ENCODE measurements at places on chromosomes 5 and 9.

DNA sequence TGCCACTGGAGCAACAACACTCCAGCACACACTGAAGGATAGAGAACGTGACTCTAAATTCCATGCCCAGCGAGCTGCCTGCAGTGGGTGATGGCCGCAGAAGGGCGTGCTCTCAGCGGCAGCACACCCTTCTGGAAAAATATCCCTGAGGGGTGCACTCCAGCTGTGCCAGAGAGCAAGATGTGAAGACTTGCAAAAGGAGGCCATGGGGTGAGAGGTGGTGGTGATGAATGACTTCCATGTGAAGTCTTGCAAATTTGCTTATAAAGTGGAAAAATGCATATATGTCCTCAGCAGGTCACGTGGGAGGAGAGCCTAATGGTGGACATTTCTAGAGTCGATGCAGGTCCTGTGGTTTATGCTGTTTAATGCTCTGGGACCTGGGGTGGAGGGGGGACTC lies 39.8 kb upstream of the COL5A1 start:
- DNase-seq: no peak

GRCh38 chr5:89236900-89237299 lies 353.9 kb upstream of the MEF2C start:
- DNase-seq: no peak

- no peak for DNase-seq
Measured at GRCh38 chr9:37381094-37381741, 41.3 kb upstream of the GRHPR start.

DNA sequence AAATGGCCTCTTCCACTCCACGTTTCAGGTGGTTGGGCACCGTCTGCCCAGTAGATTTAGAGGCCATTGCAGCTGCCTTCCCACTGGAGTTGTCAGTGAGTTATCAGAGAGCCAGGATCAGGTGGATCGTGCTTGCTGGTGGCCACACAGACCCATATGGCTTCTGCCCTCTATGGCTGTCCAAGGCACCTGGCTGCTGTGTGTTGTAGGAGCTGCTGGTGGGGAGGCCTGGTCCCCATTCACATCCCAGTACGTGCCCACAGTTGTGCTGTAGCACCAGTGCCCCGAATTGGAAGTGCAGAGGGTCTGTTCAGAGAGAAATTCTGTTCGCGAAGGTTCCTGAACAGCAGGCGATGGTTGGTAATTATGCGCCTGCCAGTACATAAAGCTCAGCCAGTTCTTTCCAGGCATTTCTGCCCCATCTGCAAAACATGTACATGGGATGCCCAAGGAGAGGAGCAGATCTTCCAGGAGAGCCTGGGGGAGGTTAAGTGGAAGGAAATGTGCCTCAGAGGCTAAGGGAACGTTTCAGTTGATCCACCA lies 41.1 kb downstream of the UBE2QL1 start:
- DNase-seq: no peak

GRCh38 chr9:4750023-4750673 lies 9.1 kb upstream of the AK3 start:
- no peak for DNase-seq

GRCh38 chr5:36889264-36889663 lies 12.7 kb downstream of the NIPBL start:
- DNase-seq: no peak

DNA sequence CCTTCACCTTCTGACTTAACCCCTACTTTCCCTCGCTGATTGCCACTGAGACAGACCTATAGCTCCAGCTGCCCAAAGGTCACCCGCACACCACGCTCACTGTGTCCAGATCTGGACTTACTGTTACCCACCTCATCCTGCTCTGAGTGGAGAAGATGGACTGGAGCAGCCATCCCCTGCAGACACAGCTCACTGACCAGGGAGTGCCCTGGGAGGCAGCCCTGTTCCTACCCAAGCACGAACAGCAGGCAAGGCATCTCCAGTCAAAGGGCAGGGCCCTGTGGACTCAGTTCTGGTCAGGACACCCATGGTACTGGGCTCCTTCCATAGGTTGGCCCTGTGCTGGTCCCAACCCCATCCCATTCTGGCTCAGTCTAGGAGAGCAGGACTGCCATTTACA lies 9.5 kb upstream of the BARX1 start:
- DNase-seq: no peak

GRCh38 chr5:173187054-173187743 lies 42.9 kb downstream of the BNIP1 start:
- DNase-seq: no peak

- no peak for DNase-seq
Measured at GRCh38 chr5:38795986-38796741, 49.6 kb upstream of the OSMR start.

GRCh38 chr9:76637416-76637815 lies 126.8 kb upstream of the PCA3 start:
- no peak for DNase-seq

GRCh38 chr5:172943906-172944305 lies 15.3 kb upstream of the RPL26L1 start:
- DNase-seq: no peak

- no peak for DNase-seq
Measured at GRCh38 chr5:54415147-54415546, 40.4 kb upstream of the HSPB3 start.

DNA sequence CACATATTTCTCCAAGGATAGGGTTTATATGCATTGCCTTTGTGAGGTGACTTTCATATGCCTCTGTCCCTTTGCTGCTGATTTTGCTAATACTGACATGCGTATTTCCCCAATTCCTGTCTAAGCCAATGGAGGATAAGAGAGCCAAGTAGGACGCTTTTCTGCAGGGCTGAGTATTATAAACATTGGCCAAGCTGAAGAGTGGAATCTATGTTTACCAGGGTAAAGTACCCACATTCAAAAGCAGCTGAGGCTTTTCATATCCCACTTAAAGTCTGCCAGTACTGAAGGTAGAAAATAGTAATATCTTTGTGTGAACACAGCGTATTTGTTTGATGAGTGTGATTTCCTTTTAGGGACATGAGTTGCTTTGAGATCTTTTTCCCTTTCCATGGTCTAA lies 128.8 kb upstream of the GPR151 start:
- DNase-seq: no peak

GRCh38 chr5:41695920-41696582 lies 174.2 kb downstream of the OXCT1 start:
- no peak for DNase-seq

DNA sequence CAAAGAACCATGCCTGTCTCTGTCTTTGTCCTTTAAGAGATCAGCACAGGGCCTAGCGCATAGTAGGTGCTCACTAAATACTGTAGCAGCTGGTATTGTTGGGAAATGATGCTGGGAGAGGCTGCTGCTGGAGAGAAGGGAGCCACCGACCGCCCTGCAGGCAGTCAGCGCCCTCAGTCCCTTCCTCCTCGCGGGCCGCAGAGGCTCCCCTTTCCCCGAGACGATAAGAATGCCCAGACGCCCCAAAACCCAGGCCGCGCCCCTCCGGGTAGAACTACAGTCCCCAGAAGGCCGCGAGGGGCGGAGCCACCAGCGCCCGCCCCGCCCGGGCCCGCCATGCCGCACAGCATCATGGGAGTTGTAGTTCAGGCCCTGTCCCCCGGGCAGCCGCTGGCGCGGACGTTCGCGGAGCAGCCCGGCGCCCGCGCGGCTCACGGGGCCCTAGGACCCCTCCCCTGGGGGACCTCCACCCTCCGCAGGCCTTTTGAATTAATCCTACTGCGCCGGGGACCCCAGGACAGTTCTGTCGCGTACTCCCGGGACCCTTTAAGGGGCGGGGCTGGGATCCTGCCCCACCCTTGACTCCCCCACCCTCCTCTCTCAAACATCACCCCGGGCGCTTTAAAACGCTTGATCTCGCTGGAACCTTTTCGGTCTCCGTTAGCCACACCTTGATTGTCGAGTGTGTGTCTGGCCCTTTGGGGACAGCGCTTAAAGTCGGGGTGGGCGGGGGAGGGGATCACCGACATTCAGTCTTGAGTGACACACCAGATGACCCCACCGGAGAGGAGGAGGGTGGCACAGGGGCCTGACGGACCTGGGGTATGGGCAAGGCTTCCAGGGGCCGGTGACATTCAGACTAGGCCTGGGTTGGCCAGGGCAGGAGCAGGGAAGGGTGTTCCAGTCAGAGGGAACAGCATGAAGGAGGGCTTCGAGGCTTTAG lies 24.8 kb upstream of the IER5L start:
- peak; percentile 93 for DNase-seq

GRCh38 chr9:114532561-114533237 lies 27.4 kb upstream of the WHRN start:
- no peak for DNase-seq

DNA sequence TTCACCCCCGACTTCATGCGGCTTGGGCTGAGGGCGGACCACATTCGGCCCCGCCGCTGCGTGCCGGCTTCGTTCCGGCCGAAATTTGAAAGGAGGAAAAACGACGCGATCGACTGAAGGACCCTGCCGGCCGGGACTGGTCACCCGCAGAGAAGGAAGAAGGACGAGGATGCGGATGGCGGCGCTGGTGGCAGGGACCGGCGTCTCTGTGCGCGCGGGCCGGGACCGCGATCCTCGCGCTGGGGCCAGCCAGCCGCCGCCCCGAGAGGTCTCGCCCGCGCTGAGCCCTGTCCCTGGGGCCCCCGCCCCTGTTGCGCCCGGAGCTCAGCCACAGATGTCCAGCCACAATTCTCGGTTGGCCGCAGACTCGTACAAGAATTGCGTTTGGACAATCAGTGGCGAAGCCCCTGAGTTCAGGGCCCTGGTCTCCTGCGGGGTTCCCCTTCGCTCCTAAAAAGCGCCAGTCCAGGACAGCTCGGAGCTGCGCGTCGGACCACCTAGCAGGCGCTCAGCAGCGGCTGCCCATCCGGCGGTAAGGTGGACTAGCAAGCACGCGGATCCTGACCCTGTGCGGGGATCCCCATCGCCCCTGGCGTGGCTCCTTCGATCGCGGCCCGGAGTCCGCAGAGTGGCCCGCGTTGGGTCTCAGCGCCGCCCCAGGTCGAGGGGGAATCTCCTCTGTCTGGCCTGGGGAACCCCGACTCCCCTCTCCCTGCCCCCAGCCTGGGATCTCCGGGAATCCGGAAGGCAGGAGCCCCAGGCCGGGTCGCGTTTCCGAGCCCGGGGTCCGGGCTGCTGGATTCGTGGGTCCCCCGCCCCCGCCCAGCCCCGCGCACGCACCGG lies 21.3 kb downstream of the URM1 start:
- no peak for DNase-seq

DNA sequence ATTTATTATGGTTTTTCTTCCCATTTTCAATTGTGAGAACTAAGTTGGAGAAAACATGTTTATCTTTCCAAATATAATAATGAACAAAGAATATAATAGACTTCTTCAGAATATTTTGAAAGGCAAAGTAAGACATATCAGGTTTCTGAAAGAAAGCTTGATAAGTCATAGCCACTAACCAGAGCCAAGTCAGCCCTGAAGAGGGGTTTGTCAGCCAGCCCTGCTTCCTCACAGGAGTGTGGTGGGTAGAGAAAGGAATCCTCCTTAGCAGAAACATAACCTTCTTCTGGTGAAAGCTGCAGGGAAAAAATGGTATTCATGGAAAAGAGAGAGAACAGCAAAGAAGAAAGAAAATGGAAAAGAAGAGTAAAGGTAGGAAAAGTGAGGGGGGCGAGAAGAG lies 93.4 kb downstream of the MPDZ start:
- no peak for DNase-seq

DNA sequence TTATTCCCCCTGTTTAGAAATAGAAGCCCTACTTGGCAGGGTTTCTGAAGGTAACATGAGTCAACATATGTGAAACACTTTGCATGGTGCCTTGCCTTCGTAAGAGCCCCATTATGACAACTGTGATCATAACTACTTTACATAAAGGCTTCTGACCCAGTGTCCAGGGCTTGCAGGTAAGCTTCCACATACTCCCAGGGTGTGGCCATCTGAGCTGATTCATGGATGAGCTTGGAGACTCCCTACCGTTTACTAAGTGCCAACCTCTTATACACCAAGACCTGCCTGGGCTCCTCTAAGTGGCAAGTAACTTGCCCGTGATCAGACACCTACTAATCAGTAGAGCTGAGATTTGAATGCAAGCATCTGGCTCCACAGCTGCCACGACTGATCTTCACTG lies 62.8 kb upstream of the C5orf58 start:
- DNase-seq: no peak

DNA sequence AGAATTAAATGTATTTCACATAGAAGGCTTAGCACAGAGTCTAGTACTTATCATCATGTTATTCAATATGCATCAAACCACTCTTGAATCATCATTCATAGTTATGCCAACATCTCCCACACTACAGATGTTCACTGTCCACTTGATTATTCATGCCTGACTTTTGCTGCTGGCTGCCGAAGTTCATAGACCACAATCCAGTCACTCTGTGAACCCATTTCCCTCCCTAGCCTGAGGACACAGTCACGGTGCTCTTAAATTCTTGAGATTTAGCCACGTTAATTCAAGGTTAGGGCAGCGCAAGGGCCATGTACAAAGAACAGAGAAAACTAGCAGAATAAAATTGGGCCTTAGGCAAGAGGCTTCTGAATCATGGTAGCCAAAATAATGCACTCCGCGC lies 32.4 kb downstream of the ABCA1 start:
- no peak for DNase-seq

GRCh38 chr5:100623719-100624118 lies 88.5 kb downstream of the FAM174A start:
- no peak for DNase-seq

DNA sequence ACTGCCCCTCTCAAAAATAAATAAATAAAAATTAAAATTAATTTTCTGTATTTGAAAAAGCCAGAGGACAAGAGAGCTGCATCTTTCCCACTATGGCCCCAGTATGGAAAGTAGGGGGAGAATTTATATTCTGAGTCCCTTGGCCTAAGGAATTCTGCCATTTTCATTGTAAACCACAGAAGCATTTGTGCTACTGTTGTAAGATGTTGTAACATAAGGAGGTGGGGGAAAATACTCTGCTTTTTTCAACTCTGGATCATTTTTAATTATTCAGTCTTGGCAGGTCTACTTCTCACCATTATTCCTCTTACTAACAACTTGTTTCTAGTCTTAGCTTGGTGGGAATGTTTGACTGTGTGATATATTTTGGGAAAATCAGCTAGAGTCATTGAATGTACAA lies 52.3 kb upstream of the APC start:
- DNase-seq: no peak

DNA sequence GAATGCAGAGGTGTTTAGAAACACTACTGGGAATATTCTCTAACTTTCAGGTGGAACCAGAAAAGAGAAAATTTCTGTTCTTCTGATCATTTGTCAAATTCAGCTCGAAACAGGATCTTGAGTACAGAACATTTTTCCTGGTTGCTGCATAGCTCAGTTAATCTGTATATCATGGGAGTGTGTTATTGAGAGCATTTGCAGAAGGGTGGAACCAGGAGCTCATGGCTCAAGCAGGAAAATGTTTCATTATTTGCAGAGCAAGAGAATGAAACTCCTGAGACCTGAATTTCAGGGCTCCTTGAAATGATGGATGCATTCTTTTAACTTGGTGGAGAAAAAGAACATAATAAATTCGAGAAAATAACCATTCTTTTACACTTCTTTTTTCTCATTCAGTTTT lies 97.9 kb downstream of the AOPEP start:
- DNase-seq: no peak

DNA sequence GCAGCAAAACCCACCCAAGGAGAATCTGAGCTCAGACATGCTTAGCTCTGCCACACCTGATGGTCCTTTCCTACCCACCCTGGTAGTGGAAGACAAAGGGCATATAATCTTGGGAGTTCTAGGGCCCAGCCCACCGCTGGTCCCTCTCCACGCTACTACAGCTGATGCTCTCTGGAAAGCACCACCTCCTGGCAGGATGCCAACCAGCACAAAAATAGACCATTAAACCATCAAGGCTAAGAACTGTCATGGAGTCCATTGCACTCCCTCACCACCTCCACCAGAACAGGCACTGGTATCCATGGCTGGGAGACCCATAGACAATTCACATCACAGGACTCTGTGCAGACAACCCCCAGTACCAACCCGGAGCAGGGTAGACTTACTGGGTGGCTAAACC lies 111.0 kb upstream of the IL7R start:
- no peak for DNase-seq

GRCh38 chr5:60147791-60148190 lies 254.3 kb upstream of the PDE4D start:
- DNase-seq: no peak
